Activated naive CD4-positive, alpha-beta T cell treated with anti-CD3 and anti-CD28 coated beads for 36 hours (primary cell): ENCODE measurements at places on chromosomes 2 and 18. TPM values are rescaled to one million over a fixed set of nuclear protein-coding genes. Genes with fewer than 3 reads are reported as not detected.

GRCh38 chr2:202135091-202135874 is 62.2 kb downstream of the KIAA2012 start:
- no peaks in the 10 kb centered on the region for H3K27me3 ChIP-seq
- no peaks in the 10 kb centered on the region for H3K4me1 ChIP-seq
- DNase-seq = no peak
- no peak overlapping the region for H3K27ac ChIP-seq
- H3K4me3 ChIP-seq = no peak overlapping the region

GRCh38 chr2:150526827-150527226 is 39.4 kb upstream of the RND3 start:
- no peak overlapping the region for H3K27ac ChIP-seq
- no peak overlapping the region for H3K4me3 ChIP-seq

LIMS4 gene
- total RNA-seq = 1.1 TPM

KCNIP3 gene
- total RNA-seq = not detected

THSD7B gene
- total RNA-seq = not detected

CXCR4 gene
- total RNA-seq = 72.6 TPM
